Spinal cord (tissue), 10 donors: ENCODE measurements at places on chromosomes 5 and 9.

- DNase-seq = no peak
Measured at GRCh38 chr5:28012538-28012937, 974.2 kb upstream of the CDH9 start.

DNA sequence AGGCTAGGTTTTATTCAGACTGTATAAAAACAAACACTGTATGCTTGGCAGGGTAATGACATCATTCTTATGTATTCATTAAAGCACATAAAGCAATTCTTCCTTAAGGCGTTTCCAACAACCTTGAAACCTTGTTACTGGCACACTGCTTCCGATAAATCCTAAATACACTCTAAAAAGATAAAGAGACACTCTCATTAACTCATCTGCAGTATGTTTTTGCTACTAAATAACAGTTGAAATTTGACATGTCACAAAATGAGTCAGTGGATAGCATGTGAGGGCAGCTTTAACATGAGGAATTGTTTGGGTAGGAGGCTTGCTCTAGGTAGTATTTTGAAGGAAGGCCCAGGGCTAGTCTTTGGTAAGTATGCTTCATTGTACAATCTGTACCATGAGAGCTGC is 13.7 kb downstream of the YIPF5 start:
- no peak for DNase-seq

GRCh38 chr9:134592819-134593200 is 48.8 kb upstream of the COL5A1 start:
- no peak for DNase-seq

DNA sequence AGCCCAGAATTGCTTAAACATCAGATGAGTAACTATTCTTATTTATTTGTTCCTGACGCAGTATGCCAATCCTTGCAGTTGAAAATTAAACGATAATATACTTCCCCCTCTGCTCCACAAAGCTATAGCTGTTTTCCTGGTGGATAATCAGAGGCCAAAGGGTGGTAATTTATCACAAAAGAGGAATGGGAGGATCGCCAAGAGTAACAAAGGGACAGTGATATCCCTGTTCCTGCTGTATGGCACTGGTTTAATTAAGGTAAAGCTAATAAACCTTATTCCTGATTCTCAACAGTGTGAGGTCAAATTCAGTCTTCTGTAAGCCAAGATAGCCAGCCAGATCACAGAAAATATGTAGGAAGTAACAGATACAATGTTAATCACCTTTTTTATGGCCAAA is 33.4 kb upstream of the PTGER4 start:
- no peak for DNase-seq
